ENCODE measurements at places on chromosomes 6 and 20.

- DNase-seq = no peak
These were observed 649.1 kb upstream of the GJE1 start for GRCh38 chr6:141483598-141484061.

- no peak for DNase-seq
These were observed 1238.4 kb downstream of the GRIK2 start for GRCh38 chr6:102631921-102632320.

- no peak for DNase-seq
These were observed 18.6 kb downstream of the FARS2 start for GRCh38 chr6:5279891-5280338.

DNA sequence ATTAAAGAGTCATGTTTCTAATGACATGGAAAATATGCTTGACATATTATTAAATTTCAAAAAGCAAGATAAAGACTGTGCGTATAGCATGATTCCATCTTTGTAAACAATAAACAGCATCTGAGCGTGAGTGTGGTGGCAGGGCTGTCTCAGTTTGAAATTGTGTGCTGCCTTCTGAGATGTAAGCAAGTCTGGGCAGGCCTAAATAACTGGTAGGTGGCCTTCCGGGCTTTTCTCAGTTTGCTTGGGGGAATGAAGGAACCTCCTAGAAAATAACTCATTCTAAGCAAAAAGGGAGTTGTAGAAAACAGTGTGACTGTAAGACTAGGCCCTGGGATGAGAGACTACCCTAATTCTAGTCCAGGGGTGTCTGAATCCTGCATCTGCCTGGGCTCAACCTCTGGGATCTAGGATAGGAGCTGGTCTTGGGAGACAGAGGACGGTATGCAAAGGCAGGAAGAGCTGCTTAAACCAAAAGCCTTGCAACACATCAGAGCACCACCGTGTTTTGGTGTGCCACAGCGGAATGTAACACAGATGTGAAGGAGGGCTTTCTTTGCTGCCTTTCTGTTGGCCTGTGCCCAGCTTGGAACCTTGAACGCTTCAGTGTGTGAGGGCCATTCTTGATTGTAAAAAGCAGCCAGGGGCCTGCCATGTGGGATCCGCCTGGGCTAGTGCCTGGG lies 63.5 kb upstream of the L3MBTL3 start:
- DNase-seq = peak; percentile 32

DNA sequence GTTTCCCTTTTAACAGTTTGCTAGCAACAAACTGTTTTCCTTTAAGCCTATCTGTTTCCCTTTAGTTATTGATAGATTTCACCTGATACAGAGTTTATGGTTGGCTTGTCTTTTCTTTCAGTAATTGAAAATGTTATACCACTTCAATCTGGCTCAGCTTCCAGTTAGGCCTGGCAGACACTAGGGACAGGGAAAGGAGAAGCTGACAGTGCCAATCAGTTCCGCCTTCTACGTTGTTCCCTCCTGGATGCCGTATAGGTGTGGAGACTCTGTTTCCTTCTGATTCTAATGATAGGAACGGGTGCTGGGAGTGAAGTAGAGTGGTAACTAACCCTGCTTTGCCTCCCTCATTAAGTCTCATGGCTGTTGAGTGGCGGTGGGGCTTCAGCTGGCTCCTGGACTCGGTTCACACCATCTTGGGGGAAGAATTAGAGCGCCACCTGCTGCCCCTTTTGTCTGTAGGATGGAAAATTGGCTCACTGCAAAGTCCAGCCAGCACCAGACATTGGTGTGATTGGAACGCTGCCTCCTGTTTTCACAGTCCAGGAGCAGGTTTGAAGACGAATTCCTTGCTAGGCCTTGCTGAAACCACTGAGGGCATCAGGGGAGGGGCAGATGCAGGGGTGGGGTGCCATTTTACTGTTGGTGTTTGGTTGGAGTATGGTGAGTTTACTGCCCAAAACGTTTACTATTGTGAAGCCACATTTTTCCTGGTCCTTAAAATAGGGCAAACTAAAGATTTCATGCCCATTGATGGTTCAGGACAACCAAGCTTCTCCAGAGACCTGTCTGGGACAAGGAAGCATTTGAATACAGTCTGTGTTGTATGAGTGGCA lies 1729.5 kb downstream of the GRIK2 start:
- peak; percentile 88 for DNase-seq

DNA sequence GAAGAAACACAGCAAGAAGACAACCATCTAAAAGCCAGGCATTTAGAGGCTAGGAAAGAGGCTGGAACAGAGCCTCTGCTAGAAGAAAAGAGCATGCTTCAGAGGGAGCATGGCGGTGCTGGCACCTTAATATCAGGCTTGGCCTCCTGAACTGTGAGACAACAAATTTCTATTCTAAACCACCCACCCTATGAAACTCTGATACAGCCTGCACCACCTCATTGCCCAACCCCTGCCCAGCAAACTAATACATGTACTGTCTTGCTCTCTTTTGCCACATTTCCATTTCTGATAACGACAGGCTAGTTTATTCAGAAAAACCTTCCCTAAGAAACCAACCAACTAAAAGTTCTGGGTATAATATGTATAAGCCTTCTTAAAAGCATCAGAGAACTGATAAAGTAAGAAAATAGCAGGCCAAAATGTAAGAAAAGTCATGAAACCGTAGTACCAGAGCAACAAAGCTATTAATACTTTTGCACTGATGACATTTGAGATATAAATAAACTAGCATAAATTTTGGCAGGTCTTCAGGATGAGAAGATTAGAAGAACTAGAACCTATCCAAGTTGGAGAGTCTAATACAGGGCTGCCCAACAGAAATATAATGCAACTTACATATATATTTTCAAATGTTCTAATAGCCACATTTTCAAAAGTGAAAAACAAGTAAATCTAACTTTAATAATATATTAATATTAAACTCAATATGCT lies 184.7 kb upstream of the HSF2 start:
- no peak for DNase-seq

- DNase-seq = peak; percentile 64
These were observed 642.6 kb downstream of the KIF16B start for GRCh38 chr20:15930311-15931305.

DNA sequence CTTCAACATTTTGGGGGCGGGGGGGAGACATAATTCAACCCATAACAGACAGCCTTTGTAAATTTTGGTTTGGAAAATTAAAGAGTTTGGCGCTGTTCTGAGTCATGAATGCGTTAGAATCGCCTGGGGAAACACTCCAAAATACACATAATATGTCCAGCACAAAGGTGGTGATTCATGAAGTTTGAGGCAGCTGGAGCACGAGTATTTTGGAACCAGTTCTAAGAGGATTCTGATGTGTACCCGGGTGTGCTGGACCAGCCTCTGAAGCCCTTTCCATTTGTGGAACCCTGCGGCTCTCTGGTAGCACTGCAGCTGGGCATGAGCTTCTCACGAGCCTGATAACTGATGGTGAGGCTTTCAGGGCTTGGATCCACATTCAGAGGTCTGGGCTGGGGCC lies 4.7 kb downstream of the GMPR start:
- no peak for DNase-seq

DNA sequence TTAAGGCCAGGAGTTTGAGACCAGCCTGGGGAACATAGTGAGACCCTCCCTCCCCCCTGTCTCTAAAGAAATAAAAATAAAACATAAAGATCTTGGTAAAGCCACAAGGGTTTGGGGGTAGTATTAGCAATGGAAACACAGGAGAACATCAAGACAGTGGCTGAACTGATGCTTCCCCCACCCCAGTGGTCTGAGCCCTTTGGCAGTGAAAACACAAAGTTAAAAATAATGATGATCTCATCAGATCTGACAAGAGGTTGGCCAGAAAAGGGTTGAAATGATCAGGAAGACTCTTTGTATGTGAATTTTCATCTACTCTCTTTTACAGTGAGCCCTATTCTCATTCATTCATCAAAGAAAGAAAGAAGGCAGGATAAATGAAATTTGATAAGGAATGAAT lies 93.7 kb downstream of the KCNB1 start:
- peak; percentile 19 for DNase-seq

- DNase-seq = no peak
These were observed 56.0 kb upstream of the HEY2 start for GRCh38 chr6:125693480-125693879.

- DNase-seq = no peak
These were observed 267.8 kb upstream of the IRAK1BP1 start for GRCh38 chr6:78599526-78599925.

- DNase-seq = no peak
These were observed 19.4 kb downstream of the PTPRK start for GRCh38 chr6:128500749-128501600.

DNA sequence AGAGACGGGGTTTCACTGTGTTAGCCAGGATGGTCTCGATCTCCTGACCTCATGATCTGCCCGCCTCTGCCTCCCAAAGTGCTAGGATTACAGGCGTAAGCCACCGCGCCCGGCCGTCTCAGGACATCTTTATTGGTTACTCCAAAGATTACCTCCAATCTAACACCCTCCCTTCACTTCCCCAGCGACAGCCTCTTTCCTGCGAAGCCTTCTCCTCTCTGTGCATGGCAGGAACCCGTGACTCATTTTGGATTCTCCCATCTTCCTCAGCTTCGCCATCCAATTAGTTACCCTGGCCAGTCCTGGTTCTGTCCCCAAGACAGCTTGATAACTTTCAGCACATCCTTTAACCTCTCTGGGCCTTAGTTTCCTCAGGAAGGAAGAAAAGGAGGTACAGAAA lies 51.3 kb upstream of the TOX2 start:
- no peak for DNase-seq

GRCh38 chr6:127855542-127856159 lies 45.2 kb downstream of the THEMIS start:
- peak; percentile 35 for DNase-seq

GRCh38 chr6:123417535-123417934 lies 219.2 kb downstream of the TRDN start:
- DNase-seq = no peak

- DNase-seq = no peak
These were observed 3.9 kb downstream of the EMILIN3 start for GRCh38 chr20:41362748-41363140.

DNA sequence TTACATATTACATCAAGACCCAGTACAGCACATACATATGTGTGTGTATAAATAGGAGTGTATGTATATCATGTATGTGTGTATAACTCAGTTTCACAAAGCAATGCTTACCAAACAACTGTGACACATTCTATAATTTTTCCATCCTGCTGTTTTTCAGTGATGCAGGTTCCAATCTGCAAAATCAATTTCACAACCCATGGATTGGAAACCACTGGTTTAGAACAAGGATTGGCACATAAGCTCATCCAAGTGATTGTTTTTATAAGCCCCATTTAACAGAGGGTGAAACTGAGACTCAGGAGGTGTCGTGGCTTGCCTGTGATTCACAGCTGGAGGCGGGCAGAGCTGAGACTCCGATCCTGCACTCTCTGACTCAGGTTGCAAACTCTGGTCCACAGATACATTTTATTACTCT lies 158.2 kb downstream of the ZMYND8 start:
- no peak for DNase-seq

- no peak for DNase-seq
These were observed 11.8 kb upstream of the CAP2 start for GRCh38 chr6:17381424-17382147.

DNA sequence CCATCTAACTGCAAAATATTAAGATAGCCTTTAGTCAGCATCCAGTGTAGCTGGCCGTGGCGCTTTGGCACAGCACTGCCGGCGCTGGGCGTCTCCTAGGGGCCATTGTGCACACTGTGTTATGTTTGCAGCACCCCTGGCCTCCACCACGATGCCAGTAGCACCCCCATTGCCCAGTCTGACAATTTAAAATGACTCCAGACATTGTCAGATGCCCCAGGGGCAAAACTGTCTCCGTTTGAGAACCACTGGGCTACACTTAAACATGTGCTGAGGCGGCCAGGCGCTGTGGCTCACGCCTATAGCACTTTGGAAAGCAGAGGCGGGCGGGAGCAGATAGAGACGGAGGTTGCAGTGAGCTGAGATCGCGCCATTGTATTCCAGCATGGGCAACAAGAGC lies 6.0 kb upstream of the MTG2 start:
- DNase-seq = no peak

GRCh38 chr20:32052778-32053362 lies 828 bp downstream of the HCK start:
- DNase-seq = no peak

DNA sequence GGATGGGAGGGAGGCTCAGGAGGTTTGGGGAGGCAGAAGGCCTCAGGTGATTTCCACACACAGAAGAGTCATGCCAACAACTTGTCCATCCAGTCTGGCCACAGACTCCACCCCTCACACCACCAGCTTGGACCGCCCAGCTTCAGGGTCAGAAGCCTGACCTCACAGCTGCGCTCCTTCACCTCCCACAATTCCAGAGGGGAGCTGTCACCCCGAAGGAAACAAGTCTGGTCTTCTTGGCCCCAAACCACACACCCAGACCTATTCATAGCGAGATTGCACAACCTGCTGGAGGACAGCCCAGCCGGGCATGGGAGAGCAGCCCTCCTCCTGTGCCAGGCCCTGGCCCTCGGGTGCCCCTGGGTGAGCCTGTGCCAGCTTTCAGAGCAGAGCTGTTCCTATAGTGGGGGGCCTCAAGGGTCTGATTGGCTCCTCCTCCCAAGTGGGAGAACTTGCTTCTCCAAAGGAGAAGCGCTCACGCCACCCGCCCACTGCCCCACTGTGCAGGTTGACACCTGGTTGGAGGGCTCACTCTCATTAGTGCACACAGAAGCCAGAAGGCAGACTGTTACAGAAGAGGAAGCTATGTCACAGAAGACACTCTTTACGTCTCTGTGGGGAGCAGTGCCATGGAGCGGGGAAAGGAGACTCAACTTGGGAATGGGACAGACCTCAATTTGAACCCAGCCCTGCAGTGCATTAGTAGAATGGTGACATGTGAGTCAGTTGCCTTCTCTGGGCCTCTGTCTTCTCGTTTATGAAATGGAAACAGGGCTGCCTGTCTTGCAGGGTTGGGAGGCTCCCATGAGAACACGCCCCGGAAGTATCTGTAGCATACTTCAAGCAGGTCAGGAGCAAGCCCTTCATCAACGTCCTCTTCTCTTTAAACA lies 128.8 kb downstream of the FOXO3 start:
- no peak for DNase-seq

GRCh38 chr6:19906171-19906570 lies 69.0 kb downstream of the ID4 start:
- no peak for DNase-seq

DNA sequence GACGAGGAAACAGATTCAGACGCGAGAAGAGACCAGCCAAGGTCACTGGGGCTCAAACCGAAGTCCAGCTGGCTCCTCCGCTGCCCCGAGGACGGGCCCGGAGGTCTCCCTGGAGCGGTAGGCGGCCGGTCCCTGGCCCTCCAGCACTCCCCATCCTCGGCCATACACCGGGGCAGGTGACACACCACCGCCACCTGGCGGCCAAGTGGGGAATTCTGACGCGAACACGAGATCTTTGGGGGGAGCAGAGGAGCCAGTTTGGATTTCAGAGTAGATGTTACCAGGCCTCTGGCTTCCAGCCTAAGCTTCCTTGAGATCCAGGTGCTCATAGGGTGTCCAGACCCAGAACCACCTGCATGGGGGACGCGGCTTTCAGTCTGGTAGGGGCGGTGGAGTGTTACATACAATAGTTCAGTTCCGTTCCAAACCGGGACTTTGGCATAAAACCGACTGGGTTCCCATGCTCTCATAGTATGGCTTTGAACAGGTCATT lies 16.1 kb downstream of the BPIFB1 start:
- DNase-seq = peak; percentile 80
